ENCODE measurements at places on chromosomes 16 and 17. TPM values are rescaled to one million over a fixed set of nuclear protein-coding genes. Genes with fewer than 3 reads are reported as not detected.

- no peak for DNase-seq
Observed at GRCh38 chr17:81009136-81009535, 17.5 kb downstream of the CHMP6 start.

CARHSP1 gene
- 125 TPM for total RNA-seq

DNA sequence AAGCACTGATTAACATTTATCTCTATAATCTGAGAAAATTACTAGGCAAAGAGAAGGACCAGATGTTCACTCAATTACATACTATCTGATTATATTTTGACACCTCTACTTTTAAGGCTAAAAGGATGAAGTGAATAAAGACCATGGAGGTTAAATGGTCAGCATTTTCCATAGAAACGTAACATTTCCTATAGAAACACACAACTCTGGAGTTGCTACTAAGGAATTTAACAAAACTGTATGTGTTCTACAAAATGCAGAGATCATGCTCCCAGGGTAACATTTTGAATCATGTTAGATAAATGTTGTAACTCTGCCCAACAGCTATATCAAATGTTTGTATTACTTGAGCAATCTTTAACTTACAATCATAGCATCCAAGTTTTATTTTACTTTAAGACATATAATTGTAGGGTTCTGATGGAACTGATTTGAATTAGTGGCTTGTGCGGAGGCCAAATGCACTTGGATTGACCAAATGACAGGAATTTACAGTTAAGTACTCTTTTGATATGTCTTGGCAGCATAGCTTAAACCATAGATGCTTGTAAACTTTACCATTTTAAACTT is 97.7 kb downstream of the RPGRIP1L start:
- DNase-seq = no peak

DNA sequence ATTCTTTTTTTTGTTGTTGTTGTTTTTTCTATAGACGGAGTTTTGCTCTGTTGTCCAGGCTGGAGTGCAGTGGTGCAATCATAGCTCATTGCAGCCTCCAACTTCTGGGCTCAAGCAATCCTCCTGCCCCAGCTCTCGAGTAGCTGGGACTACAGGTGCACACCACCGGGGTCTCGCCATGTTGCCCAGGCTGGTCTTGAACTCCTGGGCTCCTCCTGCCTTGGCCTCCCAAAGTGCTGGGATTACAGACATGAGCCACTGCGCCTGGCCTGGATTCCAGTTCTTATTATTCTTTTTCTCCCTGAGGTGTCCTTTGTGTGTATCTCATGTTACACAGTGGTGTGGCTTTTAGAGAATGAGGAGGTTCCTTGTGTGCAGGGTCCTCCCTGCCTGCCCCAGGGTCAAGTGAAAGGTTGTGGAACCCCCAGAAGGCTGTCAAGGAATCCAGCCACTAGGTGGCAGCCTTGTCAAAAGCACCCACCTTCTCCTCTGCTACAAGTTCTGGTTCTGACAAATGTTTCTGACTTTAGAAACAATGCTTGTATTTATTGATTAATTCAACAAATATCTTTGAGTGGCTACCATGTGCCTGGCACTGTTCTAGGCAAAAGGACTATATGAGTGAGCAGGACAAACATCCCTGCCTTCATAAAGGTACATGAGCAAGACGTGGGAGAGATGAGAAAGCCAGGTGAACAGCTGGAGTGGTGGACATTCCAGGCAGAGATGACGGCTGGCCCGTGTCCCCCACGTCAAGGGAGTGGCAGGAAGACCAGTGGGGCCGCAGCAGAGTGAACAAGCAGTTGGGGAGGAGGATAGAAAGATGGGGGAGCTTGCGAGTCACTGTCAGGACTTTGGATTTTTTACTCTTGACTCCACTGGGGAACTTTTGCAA is 112.4 kb downstream of the SPECC1 start:
- DNase-seq = no peak

- no peak for DNase-seq
Observed at GRCh38 chr17:74749279-74750038, 1.0 kb downstream of the NHERF1 start.

DNA sequence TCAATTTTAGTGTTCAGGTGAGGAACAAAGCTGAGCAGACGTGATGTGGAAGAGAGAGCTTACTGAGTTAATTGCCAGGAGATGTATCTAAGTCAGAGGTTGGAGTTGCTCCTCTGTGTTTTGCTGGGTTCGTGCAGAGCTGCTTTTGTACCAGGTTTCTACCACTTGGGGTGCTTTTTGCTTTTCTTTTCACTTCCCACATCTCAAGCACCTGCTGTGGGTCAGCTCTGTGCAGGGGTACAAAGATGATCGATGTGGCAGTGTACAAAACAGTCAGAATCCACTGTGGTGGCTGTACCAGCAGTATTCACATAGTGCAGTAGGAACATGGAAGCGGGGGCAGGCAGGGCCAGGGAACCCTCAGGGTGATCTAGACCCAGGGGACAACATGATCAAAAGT is 14.8 kb downstream of the UNK start:
- no peak for DNase-seq

DNA sequence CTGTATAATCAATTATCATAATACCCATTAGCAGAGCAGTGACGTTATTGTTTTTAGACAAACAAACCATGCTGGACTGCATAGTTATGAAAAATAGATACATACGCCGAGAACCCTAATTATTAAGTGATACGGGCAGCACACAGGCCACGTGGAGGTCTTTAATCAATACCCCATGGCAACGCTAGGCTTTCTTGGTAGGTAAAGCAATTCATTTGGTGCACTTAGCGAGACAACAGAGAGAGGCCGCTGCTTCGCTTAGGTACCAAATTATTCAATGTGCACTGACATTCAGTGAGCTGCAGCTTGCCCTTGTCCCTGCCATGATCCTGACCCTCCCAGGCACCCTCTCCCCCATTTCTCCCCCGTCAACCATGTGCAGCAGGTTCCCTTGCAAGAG is 12.9 kb downstream of the SALL1 start:
- DNase-seq = no peak

DNA sequence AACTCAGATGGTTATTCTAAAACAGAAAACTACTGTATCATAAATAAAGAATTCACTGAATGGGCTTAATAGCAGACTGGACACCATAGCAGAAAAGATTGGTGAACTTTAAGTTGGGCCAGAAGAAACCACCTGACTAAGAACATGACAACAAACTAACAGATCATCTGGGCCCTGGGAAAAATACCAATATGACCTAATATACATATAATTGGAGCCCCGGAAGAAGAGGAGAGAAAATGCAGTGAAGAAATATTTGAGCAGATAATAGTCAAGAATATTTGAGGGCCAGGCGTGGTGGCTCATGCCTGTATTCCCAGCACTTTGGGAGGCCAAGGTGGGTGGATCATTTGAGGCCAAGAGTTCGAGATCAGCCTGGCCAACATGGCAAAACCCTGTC is 25.5 kb upstream of the SDK2 start:
- DNase-seq = no peak

DNA sequence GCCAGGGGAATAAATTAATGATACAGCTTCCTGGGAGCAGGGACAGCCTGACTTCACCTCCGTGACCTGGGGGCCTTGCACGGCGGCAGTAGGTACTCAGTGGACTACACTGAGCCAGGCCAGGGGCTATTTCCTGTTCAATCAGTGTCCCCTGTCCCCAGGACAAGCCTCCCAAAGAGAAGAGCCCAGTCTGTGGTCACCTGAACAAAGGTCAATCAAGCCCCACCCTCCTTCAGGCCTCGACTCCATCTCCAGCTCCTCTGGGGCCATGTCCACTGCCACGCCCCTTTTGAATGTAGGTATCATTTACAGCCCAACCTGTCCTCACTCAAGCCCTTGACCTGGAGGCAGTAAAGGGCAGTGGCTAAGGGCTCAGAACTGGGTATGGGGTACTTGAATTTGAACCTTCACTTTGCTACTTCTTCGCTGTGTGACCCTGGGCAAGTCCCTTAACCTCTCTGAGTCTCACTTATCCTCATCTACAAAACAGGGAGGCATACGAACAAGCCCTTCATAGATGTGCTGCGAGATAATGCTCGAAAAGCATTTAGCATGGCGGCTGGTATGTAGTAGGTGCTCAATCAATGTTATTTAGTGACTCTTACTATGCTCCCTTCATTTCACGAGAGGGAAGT is 29.0 kb downstream of the MYH11 start:
- DNase-seq = no peak

TBC1D28 gene
- total RNA-seq = not detected

GPT2 gene
- total RNA-seq = 18.4 TPM

- DNase-seq = no peak
Observed at GRCh38 chr16:31371619-31372484, 16.9 kb downstream of the ITGAX start.

GRCh38 chr17:17201907-17202306 is 4.2 kb downstream of the PLD6 start:
- DNase-seq = no peak

GRCh38 chr17:77466140-77466539 is 325.4 kb downstream of the SEC14L1 start:
- no peak for DNase-seq

GNG13 gene
- not detected for total RNA-seq

TBC1D16 gene
- total RNA-seq = 18.2 TPM

DNA sequence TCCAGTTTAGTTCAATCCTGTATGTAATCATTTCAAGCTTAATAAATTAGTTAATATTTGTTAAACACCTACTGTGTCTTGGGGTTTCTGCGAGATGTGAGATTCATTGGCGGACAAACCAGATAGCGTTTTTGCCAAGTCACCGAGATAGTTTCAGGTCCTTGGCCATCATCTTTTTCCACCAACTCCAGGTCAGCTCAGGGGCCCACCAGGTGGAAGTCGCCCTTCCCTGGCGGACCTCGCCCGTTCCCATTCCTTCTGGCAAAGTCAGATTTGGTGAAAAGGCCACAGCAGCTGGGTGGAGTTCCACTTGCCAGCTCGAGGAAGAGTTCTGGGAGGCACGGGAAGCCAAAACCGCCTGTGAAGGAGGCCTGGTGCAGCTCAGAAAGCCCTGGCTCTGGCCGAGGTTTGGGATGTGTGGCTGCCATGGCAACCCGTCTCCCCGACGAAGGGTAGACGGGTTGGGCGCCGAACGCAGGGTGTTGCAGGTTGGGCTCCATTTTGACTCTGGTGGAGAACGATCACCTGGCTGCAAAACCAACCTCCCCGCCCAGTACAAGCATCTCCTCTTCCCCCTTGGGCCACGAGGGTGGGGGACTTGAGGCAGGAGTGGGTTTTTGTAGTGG is 39.5 kb downstream of the CMIP start:
- no peak for DNase-seq

DNA sequence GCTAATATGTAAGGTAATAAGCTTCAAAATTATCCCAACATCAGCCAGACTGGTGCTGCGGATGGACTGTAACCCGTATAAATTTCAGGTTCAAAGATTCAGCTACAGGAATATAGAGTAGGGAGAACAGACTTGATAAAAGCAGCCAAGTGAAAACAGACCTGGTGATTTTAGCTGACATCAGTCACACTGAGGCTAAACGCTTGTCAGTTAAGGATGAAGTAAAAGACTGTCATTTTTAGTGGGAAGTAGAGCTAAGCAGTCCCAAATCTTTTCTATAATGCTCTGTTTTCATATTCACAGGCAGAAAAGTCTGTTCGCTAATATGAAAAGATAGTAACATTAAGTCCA is 35.4 kb downstream of the CMTM4 start:
- no peak for DNase-seq

- no peak for DNase-seq
Observed at GRCh38 chr17:14926526-14927122, 338.5 kb downstream of the PMP22 start.

DNA sequence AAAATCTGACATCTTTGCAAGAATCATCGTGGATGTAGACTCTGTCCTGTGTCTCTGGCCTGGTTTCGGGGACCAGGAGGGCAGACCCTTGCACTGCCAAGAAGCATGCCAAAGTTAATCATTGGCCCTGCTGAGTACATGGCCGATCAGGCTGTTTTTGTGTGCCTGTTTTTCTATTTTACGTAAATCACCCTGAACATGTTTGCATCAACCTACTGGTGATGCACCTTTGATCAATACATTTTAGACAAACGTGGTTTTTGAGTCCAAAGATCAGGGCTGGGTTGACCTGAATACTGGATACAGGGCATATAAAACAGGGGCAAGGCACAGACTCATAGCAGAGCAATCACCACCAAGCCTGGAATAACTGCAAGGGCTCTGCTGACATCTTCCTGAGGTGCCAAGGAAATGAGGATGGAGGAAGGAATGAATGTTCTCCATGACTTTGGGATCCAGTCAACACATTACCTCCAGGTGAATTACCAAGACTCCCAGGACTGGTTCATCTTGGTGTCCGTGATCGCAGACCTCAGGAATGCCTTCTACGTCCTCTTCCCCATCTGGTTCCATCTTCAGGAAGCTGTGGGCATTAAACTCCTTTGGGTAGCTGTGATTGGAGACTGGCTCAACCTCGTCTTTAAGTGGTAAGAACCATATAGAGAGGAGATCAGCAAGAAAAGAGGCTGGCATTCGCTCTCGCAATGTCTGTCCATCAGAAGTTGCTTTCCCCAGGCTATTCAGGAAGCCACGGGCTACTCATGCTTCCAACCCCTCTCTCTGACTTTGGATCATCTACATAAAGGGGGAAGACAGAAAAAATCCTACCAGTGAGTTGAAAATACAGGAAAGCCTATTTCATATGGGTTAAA is at the start of gene G6PC1:
G6PC1 (plus strand) TSS at position 340 of the 872 bp plus-strand sequence; CDS start at position 418, 78 bp downstream.
- DNase-seq = no peak

- DNase-seq = no peak
Observed at GRCh38 chr17:79803997-79804855, 7.3 kb upstream of the CBX8 start.

DNA sequence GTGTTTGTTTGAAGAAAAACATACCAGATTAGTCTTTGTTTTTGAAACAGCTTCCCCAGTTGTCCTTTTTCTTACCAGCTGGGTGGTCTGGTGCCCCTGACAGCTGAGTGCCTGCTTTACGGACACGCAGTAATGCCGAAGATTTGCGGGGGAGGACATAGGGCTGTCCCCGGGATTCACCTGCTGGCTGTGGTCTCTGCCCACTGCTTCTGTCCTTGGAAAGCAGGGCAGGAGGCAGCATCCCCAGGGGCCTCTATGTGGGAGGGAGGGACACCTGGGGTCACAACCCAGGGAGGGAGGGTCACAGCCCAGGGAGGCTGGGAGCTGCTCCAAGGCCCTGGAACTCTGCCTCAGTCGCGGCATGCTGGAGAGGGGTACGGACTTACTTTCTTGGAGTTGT is 221.7 kb downstream of the NTN1 start:
- no peak for DNase-seq

DNA sequence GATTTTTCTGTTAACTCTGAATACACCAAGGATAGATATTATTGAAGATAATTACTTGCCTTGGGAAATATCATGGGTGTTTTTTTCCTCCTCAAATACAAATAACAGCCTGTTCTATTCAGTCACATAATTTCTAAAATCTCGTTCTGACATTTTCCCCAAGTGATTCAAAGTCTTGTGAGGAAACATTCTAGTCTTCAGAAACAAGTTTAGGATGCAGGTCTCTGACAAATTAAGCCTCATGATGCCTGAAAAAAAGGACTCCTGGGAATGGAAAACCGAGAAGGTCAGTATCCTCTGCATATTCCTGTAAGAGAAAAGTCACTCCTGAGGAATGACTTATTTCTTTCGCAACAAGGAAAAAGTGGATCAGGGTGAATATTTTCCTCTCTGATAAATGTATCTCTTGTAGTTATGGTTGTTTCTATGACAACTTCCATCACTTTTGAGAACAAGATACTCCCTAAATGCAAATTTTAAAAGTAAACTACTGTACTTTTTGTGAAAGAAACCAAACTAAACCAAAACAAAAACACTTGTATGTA is 384.6 kb downstream of the CNTNAP4 start:
- DNase-seq = no peak

ABCC6 gene
- 0.49 TPM for total RNA-seq

Measured in vagina (tissue), 2 donors.